Suprapubic skin (tissue), 4 donors: ENCODE measurements at places on chromosomes 6 and 20.

GRCh38 chr6:70277470-70277869 lies 25.4 kb downstream of the COL9A1 start:
- no peaks in the 10 kb centered on the region for H3K36me3 ChIP-seq
- peaks cover 7% of the 10 kb centered on the region for H3K4me1 ChIP-seq
- H3K4me3 ChIP-seq = no peak overlapping the region
- no peak for DNase-seq

- H3K36me3 ChIP-seq = peaks cover 89% of the 10 kb centered on the region
- no peak overlapping the region for H3K27ac ChIP-seq
- H3K4me1 ChIP-seq = peaks cover 8% of the 10 kb centered on the region
- H3K4me3 ChIP-seq = no peak overlapping the region
Measured at GRCh38 chr20:56400001-56400640, 7.7 kb downstream of the CSTF1 start.

- H3K36me3 ChIP-seq = no peaks in the 10 kb centered on the region
- no peak overlapping the region for H3K4me3 ChIP-seq
- H3K4me1 ChIP-seq = no peaks in the 10 kb centered on the region
Measured at GRCh38 chr20:35196313-35196712, 24.4 kb downstream of the PROCR start.

GRCh38 chr6:166830185-166830890 lies 126.0 kb downstream of the RNASET2 start:
- no peaks in the 10 kb centered on the region for H3K4me1 ChIP-seq
- no peak overlapping the region for H3K4me3 ChIP-seq
- DNase-seq = no peak
- no peak overlapping the region for H3K27ac ChIP-seq
- no peaks in the 10 kb centered on the region for H3K27me3 ChIP-seq

GRCh38 chr6:34934516-34934915 lies 45.5 kb downstream of the ANKS1A start:
- H3K27me3 ChIP-seq = no peaks in the 10 kb centered on the region
- H3K4me3 ChIP-seq = no peak overlapping the region
- DNase-seq = peak; percentile 78
- no peaks in the 10 kb centered on the region for H3K36me3 ChIP-seq
- H3K27ac ChIP-seq = no peak overlapping the region

- H3K4me3 ChIP-seq = peak within 1 kb of the TSS; percentile 59
- H3K4me1 ChIP-seq = peaks cover 23% of the 10 kb centered on the region
- no peaks in the 10 kb centered on the region for H3K36me3 ChIP-seq
- peak; percentile 98 for DNase-seq
Measured at GRCh38 chr20:34558320-34559218, at the start of gene MAP1LC3A. Gene MAP1LC3A (plus strand): TSS chr20:34558718. CDS start chr20:34558869, 151 bp downstream.

DNA sequence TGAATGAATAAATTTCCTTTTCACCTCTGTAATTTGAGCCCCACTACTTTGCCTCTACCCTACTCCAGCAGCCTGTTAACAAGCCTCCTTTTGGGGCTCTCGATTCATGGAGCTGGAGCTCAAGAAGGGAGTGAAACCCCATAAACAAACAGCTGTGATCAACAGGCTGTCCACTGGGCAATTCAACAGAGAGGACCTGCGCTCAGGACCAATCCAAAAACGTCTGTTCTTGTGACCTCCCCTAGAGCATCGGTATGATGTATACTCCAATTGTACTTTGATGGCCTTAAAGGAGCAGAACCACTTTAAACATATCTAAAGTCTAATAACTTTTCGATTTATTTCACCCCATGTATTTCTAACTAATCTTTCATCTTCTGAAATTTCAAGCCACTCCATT lies 37.4 kb downstream of the HIVEP2 start:
- H3K36me3 ChIP-seq = no peaks in the 10 kb centered on the region
- H3K27me3 ChIP-seq = no peaks in the 10 kb centered on the region
- no peak overlapping the region for H3K4me3 ChIP-seq
- no peak for DNase-seq
